Activated T-cell treated with anti-CD3 and anti-CD28 coated beads, Interleukin-2, amount 50 U/mL, for 24 hours (primary cell): ENCODE measurements at places on chromosomes 12 and 14.

DNA sequence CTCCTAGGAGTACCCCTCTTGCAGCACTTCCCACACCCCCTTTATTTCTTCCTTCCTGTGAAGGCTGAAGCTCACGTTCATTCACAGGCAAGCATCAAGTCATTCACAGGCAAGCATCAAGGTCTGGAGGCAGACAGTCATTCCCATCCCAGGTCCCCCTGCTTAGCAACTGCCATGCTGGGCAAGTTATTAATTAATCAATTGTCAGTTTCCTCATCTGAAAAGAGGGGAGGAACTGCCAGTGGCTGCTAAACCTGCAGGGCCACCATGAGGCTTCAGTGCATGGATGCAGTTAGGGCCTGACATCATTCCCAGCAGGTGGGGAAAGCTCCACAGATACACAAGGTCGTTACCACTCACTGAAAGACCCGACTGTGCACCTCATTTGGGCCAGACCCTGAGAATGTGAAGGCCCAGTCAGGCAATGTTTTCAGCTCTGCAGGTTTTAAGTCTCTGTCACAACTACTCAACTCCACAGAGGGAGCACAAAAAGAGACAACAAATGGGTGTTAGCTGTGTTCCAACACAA lies 85.0 kb upstream of the GPR68 start:
- DNase-seq, result no peak

- no peak for DNase-seq
Observed at GRCh38 chr12:124148481-124149273, 146.2 kb upstream of the RFLNA start.

- peak; percentile 61 for DNase-seq
Observed at GRCh38 chr12:92363295-92364146, 217.9 kb upstream of the BTG1 start.

DNA sequence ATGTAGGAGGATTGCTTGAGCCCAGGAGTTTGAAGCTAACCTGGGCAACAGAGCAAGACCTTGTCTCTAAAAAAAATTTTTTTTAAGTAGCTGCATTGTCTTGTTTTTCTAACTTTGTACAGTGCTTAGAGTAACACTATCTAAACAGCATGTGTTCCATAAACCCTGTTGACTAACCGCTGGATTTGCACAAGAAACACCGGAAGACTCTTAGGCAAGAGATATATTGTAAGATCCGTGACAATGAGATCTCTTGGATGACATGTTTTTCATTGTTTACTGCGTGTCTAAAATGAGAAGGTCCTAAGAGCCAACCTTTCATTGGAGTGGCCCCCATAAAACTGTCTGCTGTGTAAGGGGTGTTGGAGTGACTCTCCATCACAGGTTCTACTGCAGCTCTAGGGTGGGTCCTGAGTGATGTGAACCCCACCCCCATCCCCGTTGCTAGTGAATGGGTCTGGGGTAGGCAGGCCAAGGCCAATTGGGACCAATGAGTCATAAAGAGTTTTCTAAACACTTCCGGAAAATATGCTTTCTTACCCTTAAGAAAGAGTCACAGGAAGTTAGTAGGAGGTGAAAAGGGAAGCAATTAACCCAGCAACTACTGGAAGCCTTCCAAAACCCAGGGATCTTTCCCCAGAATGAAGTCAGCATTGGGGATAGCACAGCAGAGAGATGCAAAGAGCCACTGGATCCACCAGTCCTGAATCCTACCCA lies 24.3 kb upstream of the PCNX1 start:
- peak; percentile 43 for DNase-seq

- DNase-seq, result no peak
Observed at GRCh38 chr14:35068238-35069012, 22.4 kb downstream of the FAM177A1 start.

- no peak for DNase-seq
Observed at GRCh38 chr12:29499235-29499634, 1.7 kb upstream of the OVCH1 start.

GRCh38 chr12:106918746-106919145 lies 37.0 kb upstream of the TMEM263 start:
- DNase-seq, result no peak

GRCh38 chr12:85445060-85445938 lies 165.3 kb downstream of the ALX1 start:
- no peak for DNase-seq

- DNase-seq, result peak; percentile 57
Observed at GRCh38 chr12:104458694-104459367, 2.1 kb downstream of the CHST11 start.

GRCh38 chr12:112900298-112901145 lies 6.2 kb upstream of the OAS1 start:
- DNase-seq, result peak; percentile 40

DNA sequence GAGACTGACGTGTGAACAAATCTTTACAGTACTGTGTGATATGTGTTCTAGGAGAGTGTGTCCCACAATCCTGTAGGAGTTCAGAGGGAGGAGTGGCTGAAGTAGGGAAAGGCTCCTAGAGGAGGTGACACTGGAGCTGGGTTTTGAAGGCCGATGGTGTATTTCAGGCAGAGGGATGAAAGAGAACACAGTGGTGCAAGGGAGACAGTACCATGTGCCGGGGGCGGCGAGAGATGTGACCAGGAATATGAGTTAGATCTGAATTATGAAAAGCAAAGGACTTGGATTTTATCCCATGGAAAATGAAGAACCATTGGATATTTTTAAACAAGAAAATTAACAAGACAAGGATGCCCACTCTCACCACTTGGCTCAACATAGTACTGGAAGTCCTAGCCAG lies 77.0 kb upstream of the ESRRB start:
- DNase-seq, result no peak

GRCh38 chr14:49989966-49990365 lies 97.1 kb downstream of the ARF6 start:
- no peak for DNase-seq

- DNase-seq, result no peak
Observed at GRCh38 chr14:55245657-55246268, 25.5 kb upstream of the FBXO34 start.

DNA sequence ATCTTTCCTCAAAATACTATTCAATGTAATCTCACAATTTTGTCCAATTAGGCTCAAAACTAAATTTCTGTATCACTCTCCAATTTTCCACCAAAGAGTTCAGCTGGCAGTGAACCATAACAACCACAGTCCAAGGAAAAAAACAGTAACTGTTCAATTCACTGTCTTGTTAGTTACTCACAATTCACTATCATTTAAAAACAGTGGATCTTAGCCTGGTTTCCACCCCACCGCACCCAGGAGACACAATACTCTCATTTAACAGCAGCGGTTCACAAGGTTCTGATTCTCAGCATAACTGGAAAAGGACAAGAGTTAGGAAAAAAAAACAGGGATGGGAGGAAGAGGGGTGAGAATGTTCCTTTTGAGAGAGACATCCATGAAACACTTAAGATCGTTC lies 40.5 kb downstream of the MED13L start:
- no peak for DNase-seq

GRCh38 chr12:1605129-1606020 lies 11.0 kb upstream of the FBXL14 start:
- DNase-seq, result peak; percentile 66

- DNase-seq, result no peak
Observed at GRCh38 chr14:85487215-85487614, 42.7 kb upstream of the FLRT2 start.

GRCh38 chr14:59316151-59316830 lies 127.8 kb downstream of the DAAM1 start:
- DNase-seq, result no peak

GRCh38 chr12:121773011-121773777 lies 20.3 kb downstream of the RHOF start:
- peak; percentile 84 for DNase-seq

GRCh38 chr14:52175982-52176502 lies 91.5 kb upstream of the PTGDR start:
- DNase-seq, result no peak

GRCh38 chr14:103231376-103232019 lies 102.5 kb upstream of the EIF5 start:
- no peak for DNase-seq

- no peak for DNase-seq
Observed at GRCh38 chr14:21875791-21876190, 202.2 kb upstream of the OR4E1 start.

GRCh38 chr14:36996133-36996856 lies 176.1 kb downstream of the SLC25A21 start:
- DNase-seq, result no peak

GRCh38 chr14:105177082-105177481 lies 4.0 kb downstream of the NUDT14 start:
- DNase-seq, result no peak

GRCh38 chr14:102000902-102001301 lies 36.5 kb downstream of the DYNC1H1 start:
- DNase-seq, result no peak

- no peak for DNase-seq
Observed at GRCh38 chr14:35078082-35078481, 32.0 kb downstream of the FAM177A1 start.

- DNase-seq, result no peak
Observed at GRCh38 chr14:56378046-56378445, 201.6 kb upstream of the TMEM260 start.

- peak; percentile 68 for DNase-seq
Observed at GRCh38 chr12:124457287-124458219, 109.9 kb downstream of the NCOR2 start.

- no peak for DNase-seq
Observed at GRCh38 chr12:76173756-76174155, 89.3 kb upstream of the NAP1L1 start.

DNA sequence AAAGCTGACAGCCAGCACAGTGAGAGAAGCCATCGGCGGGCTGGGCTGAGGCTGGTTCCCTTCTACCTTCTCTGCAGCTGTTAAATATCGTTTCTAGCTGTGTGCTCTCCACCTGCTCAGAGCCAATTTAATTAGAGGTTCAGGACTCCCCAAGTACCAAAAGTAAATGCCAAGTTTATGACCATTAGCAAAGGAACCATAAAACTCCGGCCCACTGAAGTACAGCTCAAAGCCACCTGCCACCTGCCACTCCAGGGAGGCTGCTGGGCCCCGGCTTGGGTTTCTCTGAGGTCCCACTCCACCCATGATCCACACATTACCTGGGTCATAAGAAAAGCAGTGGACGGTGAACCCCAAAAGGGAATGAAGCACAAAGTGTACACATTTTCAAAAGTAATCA lies 272.8 kb downstream of the KSR2 start:
- DNase-seq, result no peak
